Cerebellar cortex (tissue), 1 donor: ENCODE measurements at places on chromosomes 5 and 9.

DNA sequence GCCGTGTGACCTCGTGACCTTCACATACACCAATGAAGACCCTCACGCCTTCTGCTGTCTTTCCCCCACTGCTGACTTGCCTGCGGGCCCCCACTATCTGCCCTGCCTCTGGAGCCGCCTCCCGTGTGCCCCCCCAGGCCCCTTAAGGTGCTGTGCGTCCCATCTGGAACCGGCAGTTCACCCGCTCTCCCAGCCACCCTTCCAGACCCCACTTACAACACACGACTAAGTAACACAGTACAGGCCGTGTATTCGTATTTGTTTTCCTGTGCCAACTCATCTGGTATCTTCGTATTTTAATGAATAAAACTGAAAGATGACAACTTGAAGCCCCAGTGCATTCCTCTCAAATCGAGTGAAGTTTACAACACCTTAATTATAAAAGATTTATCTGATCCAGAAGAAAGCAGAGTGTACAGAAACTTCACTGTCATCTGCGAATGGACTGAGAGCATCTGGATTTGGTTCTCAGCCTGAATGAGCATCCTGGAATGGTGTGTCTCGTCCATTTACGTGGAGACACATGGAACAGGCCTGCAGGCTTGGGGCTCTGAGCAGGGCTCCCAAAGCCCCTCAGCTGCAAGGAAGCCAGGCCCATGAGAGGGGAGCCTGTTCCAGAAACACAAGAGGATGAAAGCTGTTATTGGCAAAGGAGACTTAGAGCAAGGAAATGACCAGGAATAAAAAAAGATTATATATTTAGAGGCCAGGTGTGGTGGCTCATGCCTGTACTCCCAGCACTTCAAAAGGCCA, 21.9 kb upstream of the TERT start:
- DNase-seq, result no peak

DNA sequence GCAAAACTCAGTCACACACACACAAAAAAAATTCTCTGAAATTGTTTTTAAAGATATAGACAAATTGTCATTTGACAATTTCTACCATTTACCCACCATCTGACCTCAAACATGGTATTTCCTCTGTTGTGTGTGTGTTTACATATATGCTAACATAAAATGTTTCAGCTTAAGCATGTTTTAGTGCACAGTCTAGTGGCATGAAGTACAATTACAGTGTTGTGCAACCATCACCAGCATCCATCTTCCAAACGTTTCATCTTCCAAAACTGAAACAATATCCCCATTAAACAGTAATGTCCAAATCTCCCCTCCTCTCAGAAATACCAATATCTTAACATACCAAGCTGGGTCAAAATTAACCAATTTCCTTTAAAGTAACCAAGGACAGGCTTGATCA, 65.2 kb downstream of the MYO10 start:
- no peak for DNase-seq

DNA sequence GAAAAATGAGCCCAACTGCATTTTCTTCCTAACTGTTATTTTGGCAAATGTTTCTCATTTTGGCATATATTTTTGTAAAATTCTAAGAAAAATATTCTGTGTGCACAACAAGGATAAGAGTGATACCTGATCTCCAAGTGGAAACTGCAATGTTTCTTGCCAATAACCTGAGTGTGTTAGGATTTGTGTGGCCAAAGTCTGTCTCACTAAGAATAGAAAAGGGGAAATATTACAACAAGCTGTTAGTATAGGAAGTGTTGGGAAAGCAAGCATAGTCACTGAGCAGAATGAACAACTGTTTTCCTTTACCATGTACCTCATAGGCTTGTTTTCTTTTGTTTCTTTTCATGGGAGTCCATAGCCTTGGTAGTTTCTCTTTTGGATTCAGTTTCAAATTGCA, 624.2 kb downstream of the MTRR start:
- DNase-seq, result no peak

DNA sequence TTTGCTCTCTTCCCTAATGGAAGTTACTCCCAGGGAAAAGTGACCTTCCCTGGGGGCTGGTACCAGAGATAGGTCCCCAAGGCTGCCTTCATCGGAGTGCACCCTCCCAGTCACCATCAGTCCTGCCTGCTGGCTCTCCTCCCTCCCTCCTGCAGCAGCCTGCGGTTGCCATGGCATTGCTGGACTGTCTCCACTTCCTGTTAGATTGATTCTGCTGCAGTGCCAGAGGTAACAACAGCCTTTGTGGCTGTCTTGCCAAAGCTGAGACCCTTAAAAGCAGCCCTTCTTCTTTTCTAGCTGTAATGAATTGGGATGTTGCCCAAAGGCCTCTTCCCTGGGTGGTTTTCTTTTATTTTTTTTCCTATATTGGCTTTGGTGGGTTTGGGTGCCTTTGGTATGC, 78.1 kb upstream of the PRLR start:
- no peak for DNase-seq

DNA sequence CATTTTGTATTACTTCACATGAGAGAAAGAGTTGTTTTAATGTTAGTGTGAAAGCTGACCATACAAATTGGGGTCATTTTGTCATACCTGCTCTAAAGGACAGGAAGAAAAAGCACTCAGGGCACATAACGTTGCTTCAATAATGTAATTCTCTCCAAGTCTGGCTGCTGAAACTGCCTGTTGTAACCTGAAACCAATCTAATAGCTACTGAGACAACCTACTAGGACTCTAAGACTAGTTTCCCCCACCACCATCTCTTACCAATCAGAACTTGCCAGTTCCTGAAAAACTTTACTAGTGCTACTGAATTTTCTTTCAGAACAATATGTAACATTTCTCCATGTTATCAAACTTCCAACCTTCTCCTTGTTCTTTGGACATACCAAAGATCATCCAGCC, 374.7 kb downstream of the PTPRD start:
- no peak for DNase-seq

- no peak for DNase-seq
These were observed 278.1 kb upstream of the CDH18 start for GRCh38 chr5:20266066-20266465.

DNA sequence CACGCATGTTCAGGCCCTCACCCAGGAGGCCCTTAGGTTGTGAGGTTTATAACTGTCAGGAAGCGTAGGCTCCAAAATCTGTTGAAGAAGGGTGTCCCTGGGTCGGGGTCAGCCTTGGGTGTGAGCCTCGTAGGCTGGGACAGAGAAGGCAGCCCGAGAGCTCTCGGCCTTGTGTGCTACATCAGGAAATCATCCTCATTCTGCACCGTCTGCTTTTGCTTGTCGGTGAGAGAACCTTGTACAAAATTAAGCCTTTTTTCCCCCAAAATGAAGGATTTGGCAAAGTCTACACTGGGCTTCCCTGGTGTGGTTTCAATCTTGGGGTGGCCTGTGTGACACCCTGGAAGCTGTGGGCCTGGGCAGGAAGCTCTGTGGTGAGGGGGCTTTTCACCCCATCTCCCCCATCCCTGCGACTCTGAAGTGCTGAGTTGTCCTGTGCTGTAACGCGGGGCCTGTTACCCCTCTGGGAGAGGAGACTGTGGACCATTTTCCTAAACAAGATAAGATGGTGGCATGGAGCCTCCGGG, 55.3 kb downstream of the AHRR start:
- DNase-seq, result no peak

DNA sequence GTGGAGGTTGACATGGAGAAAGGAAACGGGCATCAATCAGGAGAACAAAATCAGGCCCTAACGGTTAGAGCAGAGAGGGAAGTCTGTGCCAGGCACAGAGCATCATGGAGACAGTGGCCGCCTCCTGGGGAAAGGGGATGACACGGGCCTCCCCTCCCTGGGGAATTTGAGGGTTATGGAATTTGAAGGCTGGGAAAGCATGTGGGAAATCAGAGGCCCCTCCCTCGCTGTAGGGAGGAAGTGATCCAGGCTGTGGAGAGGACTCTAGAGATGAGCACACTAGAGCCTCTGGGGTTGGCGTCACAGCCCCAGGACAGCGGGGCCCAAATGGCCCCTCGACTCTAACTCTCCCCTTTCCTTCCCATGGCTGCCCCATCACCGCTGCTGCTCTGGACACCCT, 36.7 kb downstream of the PROP1 start:
- DNase-seq, result no peak

DNA sequence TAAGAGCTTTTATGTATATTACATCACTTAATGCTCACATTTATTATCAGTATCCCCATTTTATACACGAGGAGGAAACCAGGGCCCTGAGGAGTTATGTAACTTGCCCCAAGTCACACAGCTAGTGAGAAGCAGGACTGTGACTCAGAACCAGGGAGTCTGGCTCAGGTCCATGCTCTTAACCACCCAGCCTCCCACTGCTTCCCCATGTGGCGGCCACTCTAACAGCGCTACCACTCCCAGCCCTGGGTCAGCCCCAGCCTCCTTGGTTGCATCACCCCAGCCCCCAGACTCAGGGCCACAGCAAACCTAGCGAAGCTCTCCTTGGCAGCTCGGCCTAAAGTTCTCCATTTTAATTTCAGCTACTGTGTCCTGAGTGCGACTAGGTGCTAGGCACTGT, 159.1 kb downstream of the PAX5 start:
- DNase-seq, result no peak

DNA sequence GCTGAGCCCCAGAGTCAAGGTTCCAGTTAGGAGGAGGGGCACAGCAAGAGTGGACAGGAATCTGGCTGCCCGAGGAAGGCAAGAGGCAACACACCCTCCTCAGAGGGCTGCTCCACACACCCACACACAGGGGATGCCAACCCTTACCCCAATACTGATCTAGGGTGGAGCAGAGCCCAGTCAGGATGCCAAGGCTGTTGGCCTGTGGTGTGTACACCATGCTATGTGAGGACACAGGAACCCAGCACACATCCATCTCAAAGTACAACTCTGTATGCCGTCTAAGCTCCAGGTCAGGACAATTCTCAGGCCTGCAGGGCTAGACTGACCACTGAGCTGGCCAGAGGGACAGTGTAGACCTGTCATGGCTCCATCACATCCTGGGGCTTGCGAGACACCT, 2.6 kb downstream of the SEPTIN8 start:
- DNase-seq, result no peak

- DNase-seq, result no peak
These were observed 18.2 kb upstream of the FNIP1 start for GRCh38 chr5:131814990-131815389.

GRCh38 chr5:74966141-74967026, 86.0 kb downstream of the GCNT4 start:
- peak; percentile 39 for DNase-seq

GRCh38 chr5:83485842-83486241, 14.3 kb downstream of the VCAN start:
- DNase-seq, result no peak
